ENCODE measurements at places on chromosomes 5 and 9.

GRCh38 chr9:116599342-116599884 lies 87.7 kb upstream of the TRIM32 start:
- DNase-seq: no peak

GRCh38 chr5:156800929-156801328 lies 49.2 kb upstream of the PPP1R2B start:
- no peak for DNase-seq

GRCh38 chr5:72472031-72472430 lies 35.2 kb downstream of the ZNF366 start:
- no peak for DNase-seq

DNA sequence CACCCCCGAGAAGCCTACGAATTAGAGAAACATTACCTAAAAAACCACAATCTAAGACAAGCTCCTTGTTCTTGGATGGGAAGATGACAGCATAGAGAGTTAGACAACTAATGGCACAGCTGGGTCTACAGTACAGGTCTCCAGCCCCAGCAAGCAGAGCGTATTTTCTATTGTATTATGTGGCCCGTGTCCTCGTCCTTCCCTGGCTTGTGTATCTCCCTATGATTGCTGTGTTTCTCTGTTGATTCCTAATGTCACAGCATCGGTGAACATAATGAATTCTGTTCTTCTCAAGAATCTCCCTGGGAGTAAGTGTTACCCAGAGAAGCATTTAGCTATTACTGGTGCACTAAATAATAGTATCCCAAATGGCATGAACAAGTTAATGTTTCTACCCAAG lies 66.8 kb upstream of the CEP78 start:
- DNase-seq: no peak

DNA sequence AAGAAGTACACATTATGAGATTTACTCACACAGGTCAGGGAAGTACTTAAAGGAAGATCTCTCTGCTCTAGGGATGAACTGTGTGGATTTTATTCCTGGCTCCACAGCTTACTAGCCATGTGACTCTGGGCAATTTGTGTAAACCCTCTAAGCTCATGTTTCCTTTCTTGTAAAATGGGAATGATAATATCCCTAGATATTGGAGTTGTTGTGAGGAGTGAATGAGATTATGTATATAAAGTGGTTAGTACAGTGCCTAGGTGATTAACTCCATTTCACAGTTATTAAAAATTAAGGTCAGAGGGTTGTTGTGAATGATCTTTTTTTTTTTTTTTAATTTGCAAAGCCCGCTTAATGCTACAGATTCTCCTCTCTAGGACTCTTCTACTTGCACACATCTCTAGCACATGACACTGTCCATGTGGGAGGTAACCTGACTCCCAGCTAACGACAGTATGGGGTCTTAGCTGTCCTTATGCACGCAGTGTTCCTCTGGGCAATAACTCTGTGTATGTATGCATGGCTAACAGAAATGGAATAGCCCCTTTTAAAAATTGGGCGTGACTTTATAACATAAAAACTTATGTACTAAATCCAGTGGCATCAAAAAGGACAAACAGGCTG lies 23.9 kb upstream of the MYOT start:
- no peak for DNase-seq

- no peak for DNase-seq
Measured at GRCh38 chr9:93952119-93952783, 2.9 kb downstream of the BARX1 start.

DNA sequence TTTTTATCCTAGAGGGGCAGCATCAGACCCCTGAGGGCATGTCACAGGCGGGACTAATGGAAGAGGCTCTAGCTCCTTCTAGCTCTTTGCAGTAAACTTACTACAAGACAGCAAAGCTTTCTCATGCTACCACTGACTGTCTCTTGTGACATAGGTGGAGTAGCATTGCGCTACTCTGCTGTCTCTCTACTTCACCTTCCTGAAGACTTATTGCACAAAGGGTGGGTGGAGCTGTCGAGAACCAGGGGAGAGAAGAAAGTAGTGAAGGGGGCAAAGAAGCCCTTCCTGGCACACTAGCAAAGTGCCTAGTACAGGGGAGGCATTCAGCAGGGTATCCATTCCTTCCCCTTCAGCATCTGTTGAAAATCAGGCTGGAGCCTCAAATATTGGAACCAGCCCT lies 36.1 kb upstream of the NEK6 start:
- no peak for DNase-seq

Data from amniotic epithelial cell (primary cell).